ENCODE measurements at places on chromosomes 11 and 22. TPM values are rescaled to one million over a fixed set of nuclear protein-coding genes. Genes with fewer than 3 reads are reported as not detected.
A peak's percentile ranks its signal among the peaks of the same experiment; 100 is the strongest.

Gene TEX54
- total RNA-seq = not detected

Gene PATE2
- total RNA-seq = 1.3 TPM

Gene VWCE
- total RNA-seq = 1.4 TPM

DNA sequence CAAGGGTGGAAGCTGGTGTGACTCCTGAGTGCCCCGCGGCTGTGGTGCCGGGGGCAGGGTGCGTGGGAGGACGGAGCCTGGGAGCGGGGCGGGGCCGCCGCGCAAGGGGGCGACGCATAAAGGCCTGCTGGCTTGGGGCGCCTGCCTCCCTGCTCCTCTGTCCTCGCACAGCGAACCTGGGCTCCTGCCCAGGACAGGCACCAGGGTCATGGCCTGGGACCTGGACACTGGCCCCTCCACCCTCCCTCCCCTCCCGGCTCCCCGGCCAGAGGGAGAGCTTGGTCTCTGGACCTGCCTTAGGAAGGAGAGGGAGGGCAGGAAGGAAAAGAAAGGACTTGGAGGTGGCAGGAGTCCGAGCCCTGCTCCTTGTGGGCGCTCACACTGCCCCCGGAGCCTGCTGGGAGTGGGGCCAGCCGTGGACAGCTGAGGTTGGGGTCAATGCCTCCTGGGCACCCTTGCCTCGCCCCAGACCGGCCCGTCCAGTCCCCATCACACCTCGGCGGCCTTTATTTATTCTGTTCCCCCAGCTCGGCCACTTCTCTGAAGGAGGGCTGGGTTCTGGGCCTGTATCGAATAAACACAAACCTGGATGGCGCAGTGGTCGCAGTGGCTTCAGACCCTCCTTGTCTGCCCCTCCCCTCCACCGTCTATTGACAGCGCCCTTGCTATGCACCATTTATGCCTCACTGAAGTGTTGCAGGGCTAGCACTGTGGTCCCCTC is 8.7 kb downstream of the SLC16A8 start:
- no peak overlapping the region for H3K27ac ChIP-seq
- no peaks in the 10 kb centered on the region for H3K4me1 ChIP-seq
- H3K4me3 ChIP-seq = no peak overlapping the region
- no peak for DNase-seq
- peaks cover 3% of the 10 kb centered on the region for H3K36me3 ChIP-seq
- H3K27me3 ChIP-seq = no peaks in the 10 kb centered on the region

GRCh38 chr22:27883656-27884350 is 35.3 kb downstream of the PITPNB start:
- H3K4me3 ChIP-seq = no peak overlapping the region
- H3K27ac ChIP-seq = no peak overlapping the region
- H3K27me3 ChIP-seq = no peaks in the 10 kb centered on the region
- peaks cover 7% of the 10 kb centered on the region for H3K4me1 ChIP-seq

GRCh38 chr11:128707681-128708080 is 13.8 kb downstream of the FLI1 start:
- no peaks in the 10 kb centered on the region for H3K36me3 ChIP-seq
- H3K4me1 ChIP-seq = no peaks in the 10 kb centered on the region
- peaks cover 3% of the 10 kb centered on the region for H3K27me3 ChIP-seq

DNA sequence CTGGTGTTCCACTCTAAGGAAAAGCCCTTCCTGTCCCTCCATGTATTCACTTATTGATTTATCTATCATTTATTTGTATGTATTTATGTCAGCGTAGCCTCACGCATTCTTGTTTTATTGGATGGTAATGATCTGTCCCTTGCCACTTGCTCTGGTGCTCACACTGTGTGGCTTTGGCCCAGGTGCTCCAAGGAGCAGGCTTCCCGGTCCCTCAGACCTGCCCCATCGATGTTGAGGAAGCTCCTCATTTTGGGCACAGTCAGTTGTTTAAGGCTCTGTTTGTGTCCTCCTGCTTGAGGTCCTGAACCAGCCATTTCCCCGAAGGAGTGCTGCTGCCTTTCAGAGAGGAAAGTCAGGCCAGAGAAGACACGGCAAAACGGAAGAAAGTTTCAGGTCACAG is 1485.4 kb downstream of the TBC1D22A start:
- no peak overlapping the region for H3K4me3 ChIP-seq
- H3K27ac ChIP-seq = no peak overlapping the region
- H3K27me3 ChIP-seq = peaks cover 79% of the 10 kb centered on the region
- no peaks in the 10 kb centered on the region for H3K4me1 ChIP-seq
- no peaks in the 10 kb centered on the region for H3K36me3 ChIP-seq

- DNase-seq = no peak
- H3K36me3 ChIP-seq = no peaks in the 10 kb centered on the region
- H3K4me1 ChIP-seq = no peaks in the 10 kb centered on the region
- no peak overlapping the region for H3K4me3 ChIP-seq
- no peak overlapping the region for H3K27ac ChIP-seq
Observed at GRCh38 chr11:73510106-73510505, 87.8 kb downstream of the FAM168A start.

- H3K36me3 ChIP-seq = 0 out of 2 replicates have a peak, but pooled peaks cover 7% of the 10 kb centered on the region
- H3K27me3 ChIP-seq = no peaks in the 10 kb centered on the region
- peak overlapping the region; percentile 77 for H3K27ac ChIP-seq
- no peak for DNase-seq
- H3K4me1 ChIP-seq = peaks cover 14% of the 10 kb centered on the region
Observed at GRCh38 chr11:62770778-62771143, 435 bp upstream of the TAF6L start.

All from PC-9 (cell line).